ENCODE measurements at places on chromosomes 1 and 21.

DNA sequence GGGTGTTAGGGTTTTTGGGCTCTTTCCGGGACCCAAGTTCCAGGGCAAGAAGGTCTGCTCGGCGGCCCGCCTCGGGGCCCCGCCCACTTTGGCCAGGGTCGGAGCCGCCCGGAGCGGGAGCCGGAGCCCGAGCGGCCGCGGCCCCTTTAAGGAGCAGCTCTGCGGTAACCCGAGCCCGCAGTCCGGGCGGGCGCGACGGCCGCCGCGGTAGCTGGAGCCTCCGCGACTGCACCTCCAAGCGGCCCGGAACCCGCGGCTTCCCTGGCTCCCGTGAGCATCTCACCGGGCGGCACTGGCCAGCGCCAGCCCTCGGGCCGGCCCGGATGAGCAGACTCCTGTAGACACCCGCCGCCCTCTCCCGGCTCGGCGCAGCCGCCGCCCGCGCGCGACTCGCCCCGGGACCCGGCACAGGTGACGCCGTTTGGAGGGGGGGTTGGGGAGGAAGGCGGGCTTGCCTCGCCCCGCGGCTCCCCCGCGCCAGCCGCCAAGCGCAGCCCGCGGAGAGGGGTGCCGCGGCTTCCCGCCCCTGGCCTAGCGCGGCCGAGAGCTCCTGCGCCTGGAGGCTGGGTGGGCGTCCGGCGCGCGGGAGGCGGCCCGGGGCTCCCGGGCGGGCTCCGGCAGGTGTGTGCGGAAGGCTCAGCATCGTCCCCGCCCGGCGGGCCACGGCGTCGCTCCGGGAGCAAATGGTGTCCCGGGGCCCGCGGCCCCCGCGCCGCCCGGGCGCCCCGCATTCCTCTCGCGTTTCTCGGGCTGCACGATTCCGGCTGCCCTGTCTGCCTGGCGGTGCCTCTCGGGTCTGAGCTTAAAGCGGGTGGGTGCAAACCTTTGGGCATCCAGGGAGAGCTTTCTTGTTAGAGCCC lies at the start of gene TLCD4:
TLCD4 (plus strand) TSS at position 149 of the 860 bp plus-strand sequence. CDS start 26,547 bp downstream, outside the sequence.
- peak; percentile 11 for DNase-seq

DNA sequence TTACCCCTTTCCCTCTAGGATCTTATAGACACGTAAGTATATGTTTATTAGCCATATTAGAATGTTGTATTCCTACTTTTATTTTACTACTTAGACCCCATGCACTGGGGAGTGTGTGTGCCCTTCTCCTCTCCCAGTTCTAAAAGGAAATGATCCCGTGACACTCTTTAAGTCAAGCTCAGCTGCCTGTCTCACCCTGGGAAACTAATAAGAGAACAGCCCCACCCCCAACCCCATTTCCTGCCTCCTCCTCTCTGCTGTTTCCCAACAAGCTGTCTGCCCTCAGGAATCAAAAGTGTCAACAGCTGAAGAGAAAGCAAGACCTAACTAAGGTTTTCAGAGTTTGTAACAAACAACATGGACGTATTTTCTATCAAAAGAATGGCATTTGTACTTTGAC lies 92.6 kb upstream of the VAV3 start:
- no peak for DNase-seq

DNA sequence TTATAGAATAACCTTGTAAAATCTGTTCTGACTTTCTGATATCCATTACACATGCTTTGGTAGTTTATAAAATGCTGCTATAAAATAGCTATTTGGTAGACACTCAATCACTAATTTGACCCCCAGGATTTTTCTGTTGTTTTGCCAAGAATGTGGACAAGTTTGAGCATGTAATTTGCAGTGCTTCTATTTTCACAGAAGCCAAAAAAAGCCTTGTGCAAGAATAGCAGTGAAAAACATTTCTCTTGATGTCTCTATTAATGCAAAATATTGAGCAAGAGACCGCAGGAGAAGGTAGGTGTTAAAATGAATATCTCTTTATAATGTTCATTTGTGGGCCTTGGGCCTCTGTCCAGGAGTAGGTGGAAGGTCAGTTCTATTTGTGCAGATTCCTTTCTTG lies 22.5 kb downstream of the MAP3K7CL start:
- no peak for DNase-seq

DNA sequence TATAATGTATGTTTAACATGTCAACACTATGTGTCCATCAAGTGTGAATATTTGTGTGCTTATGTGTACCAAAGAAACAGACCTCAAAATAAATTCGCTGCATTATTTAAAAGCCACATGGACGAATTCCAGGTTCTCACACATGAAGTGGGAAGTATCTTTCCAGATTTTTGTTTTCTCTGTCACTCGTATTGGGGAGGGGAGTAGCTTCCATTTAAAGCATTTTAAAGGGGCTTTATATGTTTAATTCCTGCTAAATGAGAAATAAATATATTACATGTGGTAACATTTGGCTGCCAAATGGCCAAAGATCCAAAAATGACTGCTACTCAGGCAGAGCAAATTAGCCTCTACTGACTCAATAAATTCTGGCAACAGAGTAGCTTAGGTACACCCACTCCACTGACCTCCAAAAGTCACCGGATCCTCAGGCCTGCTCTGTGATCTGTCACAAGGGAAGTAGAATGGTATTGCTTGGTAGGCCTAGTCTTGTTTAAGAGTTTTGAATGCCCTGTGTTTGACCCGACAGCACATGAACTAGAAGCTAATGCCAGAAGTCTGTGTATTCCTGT lies 178.1 kb downstream of the ZP4 start:
- DNase-seq = no peak

DNA sequence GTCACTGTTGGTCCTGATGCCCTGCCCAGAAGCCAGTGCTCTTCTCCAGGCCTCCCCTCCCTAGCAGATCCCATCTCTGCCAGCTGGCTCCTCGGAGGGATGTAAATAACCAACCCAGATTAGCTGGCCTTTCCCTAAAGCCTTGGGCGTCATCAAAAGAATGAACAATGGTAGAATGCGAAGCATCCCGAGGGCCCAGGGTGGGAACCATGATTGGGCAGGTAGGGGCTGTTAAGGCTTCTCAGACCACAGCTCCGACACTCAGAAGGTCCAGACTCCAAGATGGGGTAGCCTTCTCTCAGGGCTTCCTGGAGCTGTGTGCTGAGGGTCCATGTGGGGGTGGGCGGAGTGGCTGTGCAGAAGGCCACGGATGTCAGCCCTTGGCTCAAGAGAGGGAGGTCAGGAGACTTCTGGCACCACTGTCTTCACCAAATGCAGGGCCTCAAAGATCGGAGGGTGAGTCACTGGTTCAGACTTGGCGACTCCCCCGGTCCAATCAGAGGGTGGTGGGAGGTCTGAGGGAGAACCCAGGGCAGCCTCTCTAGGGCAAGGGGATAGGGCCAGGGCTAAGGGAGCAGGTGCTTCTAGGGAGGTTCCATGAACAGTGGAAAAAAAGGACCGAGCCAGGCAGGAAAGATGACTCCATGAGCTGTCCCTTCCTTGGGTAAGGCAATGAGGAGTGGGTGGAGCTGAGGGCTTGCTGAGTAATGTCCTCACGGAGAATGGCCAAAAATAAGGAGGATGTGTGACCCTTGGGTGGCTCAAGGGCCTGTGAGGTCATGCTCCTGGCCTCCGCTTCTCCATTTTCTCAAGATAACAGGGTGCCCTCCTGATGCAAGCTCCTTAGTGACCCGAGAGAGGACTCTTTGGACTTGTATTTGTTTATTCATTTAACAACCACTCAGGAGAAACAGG lies 58.4 kb upstream of the EPS8L3 start:
- DNase-seq = no peak

GRCh38 chr21:24428591-24429199 lies 1178.6 kb downstream of the MRPL39 start:
- DNase-seq = no peak

DNA sequence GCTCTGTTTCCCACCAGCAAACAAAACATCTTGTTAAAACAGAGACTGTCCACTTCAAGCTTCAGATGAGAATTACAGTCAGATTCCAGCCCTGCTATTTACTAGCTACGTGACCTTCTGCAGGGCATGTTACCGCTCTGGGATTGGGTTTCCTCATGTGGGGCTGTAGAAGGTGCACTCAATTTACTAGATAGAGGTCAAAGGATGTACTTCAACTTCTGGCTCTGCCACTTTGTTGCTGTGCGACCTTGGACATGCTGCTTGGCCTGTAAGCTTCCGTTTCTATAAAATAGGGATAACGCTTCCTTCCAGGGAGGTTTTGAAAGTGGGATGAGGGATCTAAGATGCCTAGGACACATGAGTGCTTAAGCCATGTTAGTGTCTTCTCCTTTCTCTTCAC lies 46.0 kb upstream of the LRIG2 start:
- DNase-seq = no peak

- DNase-seq = no peak
Measured at GRCh38 chr21:26001356-26001755, 169.2 kb downstream of the APP start.

GRCh38 chr1:23908453-23909341 lies 4.5 kb downstream of the CNR2 start:
- no peak for DNase-seq

DNA sequence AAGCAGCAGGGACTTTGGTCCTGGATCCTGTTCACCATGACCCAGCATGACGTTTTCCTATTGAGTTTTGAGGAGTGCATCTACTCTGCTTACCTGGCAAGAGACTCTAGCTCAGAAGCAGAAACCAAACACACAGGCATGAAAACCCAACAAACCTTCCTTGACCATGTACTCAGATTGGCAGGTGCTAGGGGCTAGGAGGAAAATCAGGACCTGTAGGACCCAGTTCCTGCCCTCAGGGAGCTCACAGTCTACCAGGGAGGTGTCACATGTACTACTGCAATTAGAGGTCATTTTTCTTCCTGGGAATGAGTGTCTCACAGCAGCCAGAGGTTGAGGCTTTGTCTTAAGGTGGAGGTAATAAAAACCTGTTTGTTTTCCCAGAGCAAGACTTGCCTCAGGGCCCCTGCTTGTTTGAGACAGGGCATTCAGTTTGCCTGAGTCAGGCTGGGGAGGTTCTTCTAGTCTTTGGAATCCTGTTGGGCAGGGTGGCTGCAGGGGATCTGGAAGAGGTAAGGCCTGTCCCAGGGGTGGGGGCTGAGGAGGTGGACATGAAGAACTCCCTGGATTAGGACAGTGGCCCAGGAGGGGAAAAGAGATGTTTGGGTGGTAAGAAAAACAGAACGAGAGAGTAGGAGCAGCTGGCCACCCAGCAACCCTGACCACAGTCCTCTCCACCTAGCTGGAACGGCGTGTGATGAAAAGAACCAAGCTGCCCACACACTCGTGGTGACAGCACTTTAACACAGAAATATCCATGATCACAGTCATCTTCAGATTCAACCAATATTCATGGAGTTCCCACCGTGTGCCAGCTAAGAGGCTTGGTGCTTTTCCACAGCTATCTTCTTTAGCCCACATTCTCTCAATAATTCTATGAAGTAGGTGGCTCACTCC lies 30.8 kb downstream of the IER5 start:
- DNase-seq = no peak

- DNase-seq = no peak
Measured at GRCh38 chr1:154992721-154993571, 440 bp upstream of the LENEP start.
